CD4-positive, alpha-beta T cell treated with Interleukin-1 beta for 1 hour (primary cell): ENCODE measurements at places on chromosomes 4 and X.

- no peak for DNase-seq
Observed at GRCh38 chr4:52372747-52373146, 286.4 kb downstream of the USP46 start.

DNA sequence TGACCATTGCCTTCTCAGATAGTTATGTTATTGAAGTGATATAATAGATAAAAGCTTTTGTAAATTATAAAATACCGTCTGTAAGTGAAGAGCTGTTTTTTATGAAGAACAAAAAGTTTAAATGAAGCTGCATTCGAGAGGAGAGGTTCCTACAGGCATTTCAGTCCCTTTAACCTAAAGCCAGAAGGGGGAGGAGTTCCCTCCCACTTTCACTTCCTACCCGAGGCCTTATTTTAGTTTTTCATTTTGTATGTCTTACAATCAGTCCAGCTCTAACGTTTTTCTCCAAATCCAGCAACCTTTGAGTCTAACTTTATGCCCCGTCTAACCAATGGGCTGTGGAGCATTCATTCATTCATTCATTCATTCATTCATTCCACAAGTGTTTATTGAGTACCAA lies 16.5 kb upstream of the SOX3 start:
- no peak for DNase-seq

GRCh38 chr4:86977621-86978184 lies 42.9 kb downstream of the AFF1 start:
- no peak for DNase-seq

GRCh38 chr4:168129046-168129772 lies 36.9 kb downstream of the ANXA10 start:
- DNase-seq = no peak
